ENCODE measurements at places on chromosomes 7 and 10.

- DNase-seq = no peak
Measured at GRCh38 chr10:60465801-60466200, 76.1 kb upstream of the ANK3 start.

- peak; percentile 27 for DNase-seq
Measured at GRCh38 chr10:13659887-13660550, 73.3 kb downstream of the PRPF18 start.

- no peak for DNase-seq
Measured at GRCh38 chr7:110779339-110779738, 311.6 kb upstream of the LRRN3 start.

- DNase-seq = no peak
Measured at GRCh38 chr7:77685233-77685632, 11.0 kb upstream of the RSBN1L start.

- peak; percentile 88 for DNase-seq
Measured at GRCh38 chr10:110706690-110707098, 62.6 kb downstream of the RBM20 start.

GRCh38 chr10:120538091-120538490, 81.1 kb downstream of the PLPP4 start:
- DNase-seq = no peak

- DNase-seq = no peak
Measured at GRCh38 chr10:44396671-44397191, 11.8 kb upstream of the CXCL12 start.

GRCh38 chr10:69472544-69472943, 21.3 kb downstream of the TSPAN15 start:
- peak; percentile 51 for DNase-seq

DNA sequence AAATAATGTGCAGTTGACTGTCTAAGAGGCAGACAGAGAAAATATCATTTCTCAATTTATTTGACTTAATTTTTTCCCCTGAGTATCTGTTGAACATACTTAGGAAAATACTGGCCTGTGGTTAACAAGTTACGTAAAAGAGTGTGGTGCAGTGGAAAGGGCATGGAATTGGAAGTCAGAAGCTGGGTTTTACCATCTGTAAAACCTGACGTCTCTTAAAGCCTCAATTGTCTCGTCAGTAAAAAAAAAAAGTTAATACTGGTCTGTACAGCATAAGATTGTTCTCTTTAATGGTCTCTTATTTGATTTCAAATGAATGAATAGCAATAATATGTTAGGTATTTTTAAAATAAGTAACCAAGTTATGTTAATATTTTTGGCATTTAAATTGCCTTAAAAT, 67.8 kb downstream of the PHTF2 start:
- DNase-seq = no peak

DNA sequence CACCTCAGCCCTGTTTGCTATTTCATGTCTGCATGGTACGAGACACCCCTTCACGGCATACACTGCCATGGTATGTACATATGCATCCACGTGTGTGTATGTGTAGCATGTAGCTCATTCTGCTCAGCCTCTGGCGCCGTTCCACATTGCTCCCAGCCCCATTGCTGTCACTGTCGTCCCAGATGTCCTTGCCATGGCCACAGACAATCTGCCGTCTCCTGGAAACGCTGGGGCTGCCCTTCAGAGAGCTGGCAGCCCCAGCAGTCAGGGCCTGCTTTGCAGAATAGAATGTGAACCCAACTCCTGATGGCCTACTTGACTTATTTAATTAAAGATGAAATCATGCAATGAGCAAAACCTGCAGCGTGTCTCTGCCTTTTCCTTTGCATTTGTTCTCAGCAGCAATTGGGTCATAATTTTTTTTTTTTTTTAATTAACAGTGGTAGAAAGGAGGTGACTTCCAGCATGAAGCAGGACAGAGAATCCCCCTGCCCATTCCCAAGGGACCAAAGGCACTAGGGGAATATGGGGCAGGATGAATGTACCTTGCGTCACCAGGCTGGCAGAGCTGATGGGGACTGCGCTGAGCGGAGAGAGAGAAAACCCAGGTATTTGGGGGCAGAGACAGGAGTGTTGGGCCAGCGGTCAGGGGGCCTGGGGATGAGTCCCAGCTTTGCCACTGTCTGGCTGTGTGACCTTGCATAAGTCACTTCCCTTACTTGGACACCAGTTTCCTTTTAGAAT, 49.2 kb downstream of the CHST3 start:
- DNase-seq = no peak

DNA sequence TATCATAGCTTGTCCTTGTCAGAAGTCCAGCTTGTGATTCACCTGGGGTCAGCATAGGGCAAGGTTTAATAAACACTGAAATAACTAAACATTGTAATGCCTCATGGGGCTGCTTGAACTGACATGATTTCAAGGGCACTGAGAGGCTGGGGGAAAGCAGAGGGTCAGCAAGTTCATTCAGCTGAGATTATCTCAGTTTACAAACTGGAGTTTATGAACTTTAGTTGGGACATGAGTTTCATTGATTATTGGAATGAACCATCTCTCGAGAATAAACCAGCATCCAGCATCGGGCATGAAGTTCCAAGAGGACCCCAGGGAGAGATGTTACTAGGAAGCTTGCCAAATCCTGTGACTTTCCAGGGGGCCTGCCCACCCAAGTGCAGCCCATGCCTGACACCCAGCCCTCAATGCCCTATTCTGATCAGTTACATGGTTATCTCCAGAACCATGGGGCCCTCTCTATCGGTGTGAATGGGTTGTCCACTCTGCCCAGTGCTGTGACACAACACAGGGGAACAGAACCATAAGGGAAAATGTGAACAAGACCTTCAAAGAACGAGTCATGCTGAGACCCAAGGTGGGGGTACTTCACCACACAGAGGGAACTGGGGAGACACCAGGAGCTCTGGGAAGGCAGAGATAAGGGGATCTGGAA, 7.9 kb upstream of the CYP3A7 start:
- DNase-seq = no peak

- no peak for DNase-seq
Measured at GRCh38 chr10:69449841-69450240, 1.4 kb upstream of the TSPAN15 start.

DNA sequence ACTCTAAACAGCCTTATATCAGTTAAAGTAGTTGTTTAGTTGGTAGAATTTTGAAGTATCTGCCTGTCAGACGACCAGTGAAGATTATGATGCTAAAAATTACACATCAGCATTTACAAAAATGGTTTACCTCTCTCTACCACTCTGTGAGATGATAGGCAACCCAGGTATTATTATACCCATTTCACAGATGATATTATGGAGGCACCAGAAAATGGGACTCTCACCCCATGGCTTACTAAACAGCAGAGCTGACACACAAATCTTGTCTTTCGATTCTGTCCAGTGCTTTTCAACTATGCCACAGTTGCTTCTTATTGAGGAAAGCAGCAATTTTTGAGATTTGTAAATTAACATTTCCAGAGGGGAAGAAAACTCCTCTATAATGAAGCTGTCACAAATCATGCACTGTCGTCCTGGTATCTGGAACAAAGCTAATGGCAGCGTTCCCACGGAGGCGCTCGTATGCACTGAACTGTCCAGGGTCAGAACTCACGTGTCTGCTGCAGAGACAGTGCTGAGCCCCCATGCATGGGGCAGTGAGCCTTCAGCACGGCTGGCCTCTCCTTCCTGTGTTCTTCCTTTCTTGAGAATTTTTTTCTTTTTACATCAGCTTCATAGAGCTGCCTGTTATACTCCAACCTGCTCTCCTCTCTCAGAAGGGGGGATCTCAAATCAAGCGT, 381.1 kb downstream of the SDK1 start:
- DNase-seq = no peak

DNA sequence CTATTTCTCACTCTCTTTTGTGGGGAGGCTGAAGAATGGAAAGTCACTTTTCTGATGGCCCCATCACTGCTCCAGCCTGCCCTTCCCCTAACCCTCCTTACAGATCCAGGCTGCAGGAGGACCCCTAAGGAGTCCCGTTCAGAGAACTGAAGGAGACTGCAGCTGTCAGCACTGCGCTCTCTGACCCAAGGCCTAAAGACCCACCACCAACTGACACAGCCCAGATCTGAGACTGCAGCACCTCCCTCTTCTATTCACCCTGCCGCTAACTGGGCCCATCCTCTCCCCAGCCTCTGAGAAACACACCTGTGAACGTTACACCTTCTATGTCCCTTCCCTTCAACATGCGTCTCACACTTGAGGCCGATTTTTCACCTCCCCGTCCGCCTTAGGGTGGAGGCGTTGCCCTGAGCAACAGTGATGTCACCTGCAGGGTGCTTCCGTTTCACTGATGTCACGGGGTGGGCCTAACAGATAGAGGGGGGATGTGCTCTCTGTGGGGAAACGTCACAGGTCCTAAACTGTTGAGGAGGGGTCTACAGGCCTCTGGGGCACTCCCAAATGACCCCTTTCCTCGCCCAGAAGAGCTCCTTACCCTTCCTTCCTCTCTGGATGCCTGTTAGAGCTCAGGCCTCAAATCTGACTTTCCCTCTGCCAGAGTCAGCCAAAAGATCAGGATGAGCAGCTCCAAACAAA, 5.1 kb downstream of the ITPRIP start:
- no peak for DNase-seq

DNA sequence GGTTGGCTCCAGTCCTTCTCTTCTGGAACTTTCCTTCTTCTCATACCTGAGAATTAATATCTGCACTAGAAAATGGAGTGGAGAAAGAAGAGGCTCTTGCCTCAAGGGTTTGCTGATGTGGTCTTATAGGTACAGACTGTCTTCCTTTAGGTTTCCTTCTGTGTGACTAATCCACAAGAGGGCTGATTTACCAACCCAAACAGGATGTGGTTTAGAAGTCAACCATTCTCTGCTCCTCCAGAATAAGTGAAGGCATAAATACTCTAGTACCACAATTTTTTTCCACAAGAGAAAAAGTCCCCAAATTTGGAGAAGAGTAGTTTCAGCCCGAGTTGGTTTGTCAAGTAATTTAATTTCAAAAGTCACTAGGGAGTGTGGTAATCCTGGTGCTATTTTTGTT, 85.8 kb downstream of the NRP1 start:
- DNase-seq = no peak

- no peak for DNase-seq
Measured at GRCh38 chr10:132188331-132188730, 1.6 kb downstream of the DPYSL4 start.

DNA sequence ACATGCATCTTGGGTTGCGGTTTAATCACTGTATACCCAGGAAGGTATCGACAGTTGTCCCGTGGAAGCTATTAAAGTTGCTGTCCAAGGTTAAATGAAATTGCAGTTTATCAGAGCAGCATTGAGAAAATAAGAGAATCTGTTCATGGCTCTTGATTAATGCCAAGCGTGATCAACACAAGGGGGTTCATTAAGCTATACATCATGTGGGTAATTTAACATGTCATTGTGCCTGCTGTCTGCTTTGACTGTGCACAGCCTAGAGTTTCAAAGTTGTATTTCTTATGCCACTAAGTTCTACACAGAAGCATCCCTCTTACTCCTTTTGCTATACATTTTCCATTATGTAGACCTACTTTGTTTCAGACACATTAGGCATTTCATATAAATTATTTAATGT, 74.8 kb upstream of the SP8 start:
- no peak for DNase-seq

DNA sequence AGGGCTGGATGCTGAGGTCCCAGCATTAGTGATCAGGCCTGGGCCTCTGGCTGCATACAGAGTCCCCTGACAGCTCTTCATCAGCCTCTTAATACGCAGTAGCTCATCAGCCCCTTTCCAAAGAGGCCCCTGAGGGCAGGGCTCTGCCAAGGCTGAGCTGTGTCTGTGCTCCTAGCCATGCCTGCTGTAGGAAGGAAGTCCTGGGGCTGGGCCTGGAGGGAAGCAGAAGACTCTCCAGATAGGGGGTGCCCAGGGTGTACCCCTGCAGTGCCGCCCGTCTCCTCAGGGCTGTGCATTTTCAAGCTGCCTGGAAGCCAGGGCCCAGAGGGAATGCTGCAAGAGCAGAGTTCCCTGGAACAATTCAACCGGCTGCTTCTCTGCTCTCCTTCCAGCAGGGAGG, 7.3 kb upstream of the RET start:
- DNase-seq = no peak

GRCh38 chr10:23556727-23557440, 118.0 kb downstream of the OTUD1 start:
- no peak for DNase-seq

GRCh38 chr10:110081911-110082310, 74.1 kb downstream of the ADD3 start:
- DNase-seq = no peak

- peak; percentile 80 for DNase-seq
Measured at GRCh38 chr10:119219871-119220270, 12.5 kb downstream of the GRK5 start.

DNA sequence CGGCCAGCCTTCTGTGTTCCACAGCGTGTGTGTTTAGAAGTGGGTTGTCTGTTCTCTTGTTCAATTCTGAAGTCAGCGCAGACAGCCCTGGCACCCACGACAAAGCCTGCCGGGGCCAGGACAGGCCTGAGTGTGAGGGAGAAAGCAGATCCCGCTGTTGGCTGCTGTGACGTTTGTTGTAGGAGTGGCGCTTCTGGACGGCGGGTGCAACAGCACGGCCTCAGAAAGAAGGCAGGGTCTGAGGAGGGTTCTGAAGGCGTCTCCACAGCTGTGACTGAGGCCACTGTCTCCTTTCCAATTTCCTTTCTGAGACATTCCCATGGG, 76.2 kb downstream of the VIPR2 start:
- DNase-seq = no peak

GRCh38 chr10:106959521-106959920, 205.0 kb downstream of the SORCS1 start:
- DNase-seq = no peak

- DNase-seq = no peak
Measured at GRCh38 chr7:107332488-107333269, 137.2 kb upstream of the GPR22 start.

All from GM04503 (cell line).